GM23248 (cell line): ENCODE measurements at places on chromosomes 1 and 21.

GRCh38 chr1:202745323-202745888 is 35.2 kb upstream of the SYT2 start:
- H3K4me3 ChIP-seq = no peak overlapping the region
- no peak overlapping the region for H3K27ac ChIP-seq
- H3K4me1 ChIP-seq = no peaks in the 10 kb centered on the region
- DNase-seq = no peak
- H3K27me3 ChIP-seq = no peaks in the 10 kb centered on the region
- peaks cover 94% of the 10 kb centered on the region for H3K36me3 ChIP-seq

DNA sequence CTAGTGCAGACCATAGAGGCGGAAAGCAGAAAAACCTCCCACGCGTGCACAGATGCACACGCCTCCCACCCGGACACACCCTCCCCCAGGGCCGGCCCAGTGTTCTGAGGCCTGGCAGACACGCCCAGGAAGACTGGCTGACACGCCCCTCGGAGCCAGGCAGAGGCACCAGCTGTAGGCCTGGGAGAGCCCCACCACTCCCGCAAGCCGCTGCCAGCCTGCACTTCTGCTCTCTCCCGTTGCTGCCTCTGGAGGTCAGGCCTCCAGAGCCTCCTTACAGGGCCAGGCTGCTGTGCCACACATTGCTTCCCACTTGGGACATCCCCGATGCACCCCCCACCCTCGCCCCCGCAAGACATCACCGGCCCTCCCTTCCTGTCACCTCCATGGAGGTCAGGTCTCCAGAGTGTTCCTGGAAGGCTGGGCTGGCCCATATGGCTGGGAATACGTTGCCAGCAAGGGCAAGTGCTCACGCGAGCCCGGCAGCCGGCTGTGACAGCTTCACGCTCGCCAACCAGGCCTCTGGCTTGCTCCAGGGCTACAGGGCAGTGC is 40.4 kb downstream of the CASZ1 start:
- peak; percentile 77 for DNase-seq
- H3K4me3 ChIP-seq = no peak overlapping the region
- H3K36me3 ChIP-seq = no peaks in the 10 kb centered on the region
- no peaks in the 10 kb centered on the region for H3K4me1 ChIP-seq
- no peaks in the 10 kb centered on the region for H3K27me3 ChIP-seq
- H3K27ac ChIP-seq = no peak overlapping the region

DNA sequence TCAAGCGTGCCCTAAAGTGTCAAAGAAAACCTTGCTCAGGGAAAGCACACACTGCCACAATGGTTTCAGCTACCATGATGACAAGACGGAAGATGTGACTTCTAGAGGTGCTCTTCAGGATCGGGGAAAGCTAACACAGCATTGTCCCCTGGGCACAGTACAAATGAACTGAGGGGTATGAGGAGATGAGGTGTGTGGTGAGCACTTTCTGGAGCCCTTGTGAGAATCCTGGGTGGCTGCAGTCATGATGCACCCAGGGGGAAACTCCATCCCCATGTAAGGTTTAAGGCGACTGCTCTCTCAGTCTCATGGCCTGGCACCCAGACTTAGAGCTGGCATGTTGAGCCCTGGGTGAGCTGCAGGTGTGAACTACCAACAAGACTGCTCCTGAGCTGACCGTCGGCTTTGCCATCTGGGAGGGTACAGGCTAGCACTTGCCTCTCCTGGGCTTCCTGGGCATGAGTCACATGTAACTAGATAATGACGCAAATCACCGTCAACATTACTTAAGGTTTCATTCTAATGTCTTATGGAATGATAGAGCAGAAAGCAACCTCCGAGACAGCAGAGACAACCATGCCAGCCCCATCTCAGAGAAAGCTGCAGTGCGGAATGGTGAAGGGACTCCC is 144.6 kb downstream of the CLIC6 start:
- H3K36me3 ChIP-seq = peaks cover 30% of the 10 kb centered on the region
- no peaks in the 10 kb centered on the region for H3K27me3 ChIP-seq
- peak; percentile 78 for DNase-seq
- H3K4me1 ChIP-seq = peaks cover 73% of the 10 kb centered on the region
- no peak overlapping the region for H3K4me3 ChIP-seq
- peak overlapping the region; percentile 100 for H3K27ac ChIP-seq

DNA sequence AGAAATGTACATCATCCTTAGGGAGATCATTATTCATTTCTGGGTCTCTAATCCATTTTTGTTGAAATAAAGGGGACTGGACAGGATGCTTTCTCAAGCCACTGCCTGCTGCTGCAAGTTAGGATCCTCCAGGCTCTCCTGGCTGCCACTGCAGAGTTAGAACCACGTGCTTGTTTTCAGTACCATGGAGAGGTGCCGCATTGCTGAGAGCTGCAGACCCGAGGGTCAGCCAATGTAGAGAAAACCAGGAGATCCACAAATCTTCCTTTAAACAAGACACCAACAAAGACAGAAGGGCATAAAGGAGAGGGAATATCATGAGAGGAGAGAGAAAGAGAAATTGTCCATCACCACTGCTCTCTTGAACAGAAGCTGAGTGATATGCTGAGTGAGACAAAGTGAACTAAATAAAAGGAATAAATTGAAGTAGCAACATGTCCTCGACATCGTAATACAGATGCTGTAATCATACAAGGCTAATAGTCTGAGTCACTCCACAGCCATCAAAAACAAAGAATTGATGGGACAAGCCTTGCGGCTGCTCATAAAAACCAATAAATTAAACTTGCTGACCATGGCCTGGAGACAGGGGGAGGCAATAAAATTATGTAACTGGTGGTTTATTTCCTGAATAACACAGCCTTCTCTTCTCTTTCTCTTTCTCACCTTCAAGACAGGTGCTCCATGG is 255.7 kb downstream of the OMA1 start:
- H3K27ac ChIP-seq = no peak overlapping the region
- no peak overlapping the region for H3K4me3 ChIP-seq
- H3K36me3 ChIP-seq = no peaks in the 10 kb centered on the region
- H3K4me1 ChIP-seq = no peaks in the 10 kb centered on the region

DNA sequence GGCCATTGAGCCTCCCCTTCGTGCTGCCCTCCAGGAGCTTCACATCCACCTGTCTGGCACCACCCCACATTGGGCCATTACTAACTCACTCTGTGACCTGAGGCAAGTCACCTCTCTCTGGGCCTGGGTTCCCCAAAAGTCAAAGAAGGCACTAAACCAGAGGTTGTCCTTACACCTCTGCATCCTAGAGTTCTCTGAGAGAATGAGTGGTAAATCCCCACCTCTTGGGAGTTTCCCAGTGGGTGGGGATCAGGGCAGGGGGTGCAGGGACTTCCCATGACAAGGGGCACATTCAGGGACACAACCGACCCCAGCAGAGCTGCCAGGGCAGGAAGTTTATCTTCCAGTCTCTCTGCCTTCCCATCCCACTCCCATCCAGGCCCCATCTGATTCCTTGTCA is 99.7 kb downstream of the EPHB2 start:
- H3K27ac ChIP-seq = no peak overlapping the region
- H3K4me1 ChIP-seq = peaks cover 21% of the 10 kb centered on the region
- H3K4me3 ChIP-seq = no peak overlapping the region
- no peak for DNase-seq

DNA sequence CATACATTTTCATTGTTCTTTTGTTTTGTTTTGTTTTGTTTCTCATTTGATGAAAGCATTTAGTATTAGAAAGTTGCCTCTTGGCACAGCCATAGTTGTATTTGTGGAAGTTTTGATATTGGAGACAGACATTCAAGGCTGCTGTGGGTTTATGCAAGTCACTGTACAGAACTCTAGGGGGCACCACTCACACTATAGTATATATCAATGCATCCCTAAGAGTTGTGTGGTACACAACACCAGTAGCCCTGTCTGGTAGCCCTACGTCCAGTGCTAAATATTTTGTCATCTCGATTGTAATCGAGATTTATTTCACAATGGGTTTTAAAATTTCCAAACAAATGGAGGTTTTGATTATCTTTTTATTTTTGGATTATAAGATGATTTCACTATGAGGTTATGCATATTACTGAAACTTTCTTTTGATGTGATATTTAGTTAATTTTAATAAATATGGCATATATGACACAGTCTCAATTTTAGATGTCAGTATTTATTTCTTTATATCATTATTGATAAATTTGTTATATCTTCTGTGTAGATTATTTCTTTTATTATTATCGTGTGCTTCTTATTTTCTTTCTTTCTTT is 112.2 kb downstream of the NR5A2 start:
- no peaks in the 10 kb centered on the region for H3K27me3 ChIP-seq
- H3K36me3 ChIP-seq = no peaks in the 10 kb centered on the region
- DNase-seq = peak; percentile 81
- H3K4me3 ChIP-seq = no peak overlapping the region
- no peak overlapping the region for H3K27ac ChIP-seq

DNA sequence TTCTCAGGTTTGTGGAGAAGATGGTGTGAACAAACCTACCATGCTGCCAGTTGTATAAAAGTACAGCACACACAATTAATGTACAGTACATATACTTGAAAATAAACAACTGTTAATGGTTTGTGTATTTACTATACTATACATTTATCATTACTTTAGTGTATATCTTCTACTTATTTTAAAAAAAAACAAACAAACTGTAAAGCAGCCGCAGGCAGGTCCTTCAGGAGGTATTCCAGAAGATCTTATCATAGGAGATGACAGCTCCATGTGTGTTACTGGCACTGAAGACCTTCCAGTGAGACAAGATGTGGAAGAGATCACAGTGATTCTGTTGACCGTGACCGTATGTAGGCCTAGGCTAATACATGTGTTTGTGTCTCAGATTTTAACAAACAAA is 155.7 kb downstream of the COP1 start:
- no peak overlapping the region for H3K27ac ChIP-seq
- no peak overlapping the region for H3K4me3 ChIP-seq
- H3K27me3 ChIP-seq = no peaks in the 10 kb centered on the region
- H3K4me1 ChIP-seq = no peaks in the 10 kb centered on the region
- H3K36me3 ChIP-seq = no peaks in the 10 kb centered on the region

DNA sequence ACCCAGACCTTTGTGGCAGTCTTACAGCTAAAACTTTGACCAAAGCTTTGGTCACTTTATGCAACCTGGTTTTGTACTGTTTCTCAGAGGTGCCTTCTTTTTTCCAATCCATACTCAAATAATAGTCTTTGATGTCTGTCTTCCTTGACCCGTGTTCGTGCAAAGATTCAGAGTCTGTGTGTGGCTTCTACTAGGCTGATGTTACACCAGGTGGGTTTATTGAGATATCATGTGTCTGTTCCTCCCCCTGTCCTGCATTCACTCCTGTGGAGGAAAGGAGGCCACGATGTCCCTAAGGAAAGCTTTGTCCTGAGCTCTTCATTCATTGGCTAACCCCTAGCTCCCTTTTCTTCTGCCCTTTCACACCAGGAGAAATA is 15.0 kb upstream of the IKBKE start:
- no peaks in the 10 kb centered on the region for H3K27me3 ChIP-seq
- no peak overlapping the region for H3K27ac ChIP-seq
- peaks cover 26% of the 10 kb centered on the region for H3K4me1 ChIP-seq
- peaks cover 35% of the 10 kb centered on the region; the same call in 1 of the 2 replicates for H3K36me3 ChIP-seq
- DNase-seq = no peak

DNA sequence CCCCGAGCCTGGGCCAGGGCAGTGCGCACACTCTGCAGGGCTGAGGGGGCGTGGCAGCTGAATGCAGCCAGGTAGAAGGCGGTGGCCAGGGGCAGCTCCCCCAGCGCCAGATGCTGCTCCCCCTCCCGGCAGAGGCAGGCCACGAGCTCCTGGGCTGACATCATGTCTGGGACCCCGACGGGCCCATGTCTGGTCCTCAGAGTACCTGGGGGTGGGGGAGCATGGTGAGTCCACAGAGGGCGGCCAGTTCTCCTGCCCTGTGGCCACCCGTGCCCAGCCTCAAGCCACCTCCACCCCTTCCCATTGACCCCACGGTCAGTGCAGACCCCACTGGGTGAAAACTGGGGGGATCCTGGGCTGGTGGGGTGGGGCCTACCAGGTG is 838 bp downstream of the TTC34 start:
- H3K27me3 ChIP-seq = no peaks in the 10 kb centered on the region
- no peaks in the 10 kb centered on the region for H3K4me1 ChIP-seq
- no peaks in the 10 kb centered on the region for H3K36me3 ChIP-seq
- no peak for DNase-seq

- peak; percentile 36 for DNase-seq
- peaks cover 45% of the 10 kb centered on the region for H3K4me1 ChIP-seq
- no peaks in the 10 kb centered on the region for H3K27me3 ChIP-seq
- H3K27ac ChIP-seq = peak overlapping the region; percentile 20; the same call in 1 of the 2 replicates
These were observed 94.9 kb downstream of the DYRK1A start for GRCh38 chr21:37461479-37461878.

GRCh38 chr1:53025769-53026112 is 36.3 kb upstream of the PODN start:
- peaks cover 17% of the 10 kb centered on the region for H3K4me1 ChIP-seq
- peak overlapping the region; percentile 65 for H3K27ac ChIP-seq
- no peaks in the 10 kb centered on the region for H3K27me3 ChIP-seq

GRCh38 chr1:94247138-94248094 is 10.0 kb upstream of the ARHGAP29 start:
- peaks cover 31% of the 10 kb centered on the region for H3K4me1 ChIP-seq
- DNase-seq = peak; percentile 79
- H3K36me3 ChIP-seq = no peaks in the 10 kb centered on the region
- peak overlapping the region; percentile 63 for H3K27ac ChIP-seq

GRCh38 chr1:206472454-206472853 is 2.2 kb downstream of the IKBKE start:
- H3K4me1 ChIP-seq = peaks cover 29% of the 10 kb centered on the region
- H3K36me3 ChIP-seq = peaks cover 3% of the 10 kb centered on the region; the same call in 1 of the 2 replicates
- DNase-seq = peak; percentile 68
- no peaks in the 10 kb centered on the region for H3K27me3 ChIP-seq
- no peak overlapping the region for H3K27ac ChIP-seq

GRCh38 chr1:156344409-156344808 is 6.1 kb downstream of the TSACC start:
- no peaks in the 10 kb centered on the region for H3K36me3 ChIP-seq
- H3K27ac ChIP-seq = no peak overlapping the region
- H3K4me1 ChIP-seq = peaks cover 16% of the 10 kb centered on the region
- H3K27me3 ChIP-seq = no peaks in the 10 kb centered on the region
- no peak for DNase-seq
- H3K4me3 ChIP-seq = no peak overlapping the region

DNA sequence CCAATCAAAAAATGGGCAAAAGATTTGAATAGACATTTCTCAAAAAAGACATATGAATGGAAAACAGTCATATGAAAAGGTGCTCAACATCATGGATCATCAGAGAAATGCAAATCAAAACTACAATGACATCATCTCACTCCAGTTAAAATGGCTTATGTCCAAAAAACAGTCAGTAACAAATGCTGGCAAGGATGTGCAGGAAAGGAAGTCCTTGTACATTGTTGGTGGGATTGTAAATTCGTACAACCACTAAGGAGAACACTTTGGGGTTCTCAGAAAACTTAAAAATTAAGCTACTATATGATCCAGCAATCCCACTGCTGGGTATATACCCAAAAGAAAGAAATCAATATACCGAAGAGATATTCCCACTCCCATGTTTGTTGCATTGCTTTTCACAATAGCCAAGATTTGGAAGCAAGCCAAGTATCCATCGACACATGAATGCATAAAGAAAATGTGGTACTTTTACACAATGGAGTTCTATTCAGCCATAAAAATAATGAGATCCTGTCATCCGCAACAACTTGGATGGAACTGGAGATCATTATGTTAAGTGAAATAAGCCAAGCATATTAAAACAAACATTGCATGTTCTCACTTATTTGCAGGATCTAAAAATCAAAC is 17.9 kb downstream of the GBP5 start:
- DNase-seq = no peak
- H3K4me3 ChIP-seq = no peak overlapping the region
- H3K36me3 ChIP-seq = no peaks in the 10 kb centered on the region
- no peak overlapping the region for H3K27ac ChIP-seq
- no peaks in the 10 kb centered on the region for H3K27me3 ChIP-seq

- no peaks in the 10 kb centered on the region for H3K4me1 ChIP-seq
- H3K27ac ChIP-seq = no peak overlapping the region
- no peak overlapping the region for H3K4me3 ChIP-seq
- no peaks in the 10 kb centered on the region for H3K27me3 ChIP-seq
- DNase-seq = no peak
These were observed 27.7 kb downstream of the EPS15 start for GRCh38 chr1:51491166-51491981.
